ENCODE measurements at places on chromosomes 5 and 9. TPM values are rescaled to one million over a fixed set of nuclear protein-coding genes. Genes with fewer than 3 reads are reported as not detected.

NTNG2 gene
- total RNA-seq, result 2.1 TPM

PCDHB2 gene
- total RNA-seq, result 4.6 TPM

CCDC112 gene
- 7.4 TPM for total RNA-seq

PLAC8L1 gene
- total RNA-seq, result not detected

ANXA2R gene
- 3.1 TPM for total RNA-seq

FOXD1 gene
- 0.77 TPM for total RNA-seq

AHRR gene
- 6.2 TPM for total RNA-seq

DNA sequence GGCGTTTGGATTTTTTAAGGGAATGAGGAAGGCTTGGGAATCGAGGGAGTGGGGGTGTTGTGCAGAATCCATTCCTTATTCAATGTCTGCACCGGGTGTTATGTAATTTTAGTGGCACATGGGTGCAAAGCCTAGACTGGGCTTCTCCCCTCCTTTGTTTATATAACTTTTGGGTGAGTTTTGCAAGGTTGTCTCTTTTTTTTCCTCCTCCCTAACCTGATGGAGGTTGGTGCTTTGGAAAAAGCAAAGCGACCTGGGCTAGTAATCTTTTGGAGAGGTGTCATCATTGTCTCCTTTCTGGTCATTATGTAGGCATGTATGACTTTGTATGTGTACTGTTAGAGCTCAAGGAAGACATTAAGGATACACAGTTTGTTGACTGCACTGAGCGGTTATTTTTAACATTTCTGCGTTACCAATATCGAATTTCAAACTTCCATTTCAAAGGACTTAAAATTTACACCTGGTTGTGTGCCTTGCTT lies 3.1 kb downstream of the SMARCA2 start:
- no peak for DNase-seq
- no peaks in the 10 kb centered on the region for H3K36me3 ChIP-seq
- no peaks in the 10 kb centered on the region for H3K27me3 ChIP-seq
- peak overlapping the region; percentile 94 for H3K4me3 ChIP-seq
- peaks cover 11% of the 10 kb centered on the region for H3K4me1 ChIP-seq

GRCh38 chr5:79984363-79984762 lies 6.7 kb downstream of the MTX3 start:
- H3K27ac ChIP-seq, result no peak overlapping the region
- H3K4me3 ChIP-seq, result no peak overlapping the region
- no peak for DNase-seq
- H3K36me3 ChIP-seq, result peaks cover 3% of the 10 kb centered on the region
- H3K4me1 ChIP-seq, result no peaks in the 10 kb centered on the region
- no peaks in the 10 kb centered on the region for H3K27me3 ChIP-seq

DNA sequence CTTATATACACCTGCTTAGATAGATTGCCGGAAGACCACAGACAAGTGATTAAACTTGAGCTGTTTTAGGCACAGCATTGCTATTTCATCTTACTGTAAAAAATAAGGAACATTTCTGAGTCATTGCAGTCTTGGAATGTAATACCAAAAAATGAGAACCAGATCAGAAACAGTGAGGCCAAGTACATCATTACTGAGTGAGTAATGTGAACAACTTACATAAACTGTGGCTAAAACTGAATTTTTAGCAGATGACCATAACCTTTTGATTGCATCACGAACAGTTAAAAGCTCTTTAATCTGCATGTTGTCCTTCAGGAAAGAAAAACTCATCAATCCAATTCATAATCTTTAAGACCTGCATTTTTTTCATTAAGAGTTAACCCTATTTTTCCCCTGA lies 157.1 kb upstream of the FGF10 start:
- H3K27me3 ChIP-seq, result no peaks in the 10 kb centered on the region
- H3K27ac ChIP-seq, result no peak overlapping the region
- no peaks in the 10 kb centered on the region for H3K36me3 ChIP-seq
- H3K4me1 ChIP-seq, result no peaks in the 10 kb centered on the region

- no peak overlapping the region for H3K27ac ChIP-seq
- DNase-seq, result no peak
- H3K36me3 ChIP-seq, result no peaks in the 10 kb centered on the region
- H3K4me3 ChIP-seq, result no peak overlapping the region
These were observed 170.4 kb downstream of the SYK start for GRCh38 chr9:90972057-90972456.

GRCh38 chr9:137042751-137043727 lies 2.9 kb downstream of the NPDC1 start:
- H3K36me3 ChIP-seq, result peaks cover 11% of the 10 kb centered on the region
- H3K27ac ChIP-seq, result no peak overlapping the region
- H3K27me3 ChIP-seq, result no peaks in the 10 kb centered on the region

GRCh38 chr5:151718153-151718552 lies 31.4 kb upstream of the SPARC start:
- no peak overlapping the region for H3K4me3 ChIP-seq
- H3K27ac ChIP-seq, result peak overlapping the region; percentile 31
- peak; percentile 61 for DNase-seq
- no peaks in the 10 kb centered on the region for H3K27me3 ChIP-seq
- peaks cover 13% of the 10 kb centered on the region for H3K4me1 ChIP-seq

- no peaks in the 10 kb centered on the region for H3K27me3 ChIP-seq
- H3K36me3 ChIP-seq, result no peaks in the 10 kb centered on the region
- no peak overlapping the region for H3K4me3 ChIP-seq
- no peak overlapping the region for H3K27ac ChIP-seq
- DNase-seq, result no peak
These were observed 7.5 kb upstream of the TTC1 start for GRCh38 chr5:160001457-160001856.

DNA sequence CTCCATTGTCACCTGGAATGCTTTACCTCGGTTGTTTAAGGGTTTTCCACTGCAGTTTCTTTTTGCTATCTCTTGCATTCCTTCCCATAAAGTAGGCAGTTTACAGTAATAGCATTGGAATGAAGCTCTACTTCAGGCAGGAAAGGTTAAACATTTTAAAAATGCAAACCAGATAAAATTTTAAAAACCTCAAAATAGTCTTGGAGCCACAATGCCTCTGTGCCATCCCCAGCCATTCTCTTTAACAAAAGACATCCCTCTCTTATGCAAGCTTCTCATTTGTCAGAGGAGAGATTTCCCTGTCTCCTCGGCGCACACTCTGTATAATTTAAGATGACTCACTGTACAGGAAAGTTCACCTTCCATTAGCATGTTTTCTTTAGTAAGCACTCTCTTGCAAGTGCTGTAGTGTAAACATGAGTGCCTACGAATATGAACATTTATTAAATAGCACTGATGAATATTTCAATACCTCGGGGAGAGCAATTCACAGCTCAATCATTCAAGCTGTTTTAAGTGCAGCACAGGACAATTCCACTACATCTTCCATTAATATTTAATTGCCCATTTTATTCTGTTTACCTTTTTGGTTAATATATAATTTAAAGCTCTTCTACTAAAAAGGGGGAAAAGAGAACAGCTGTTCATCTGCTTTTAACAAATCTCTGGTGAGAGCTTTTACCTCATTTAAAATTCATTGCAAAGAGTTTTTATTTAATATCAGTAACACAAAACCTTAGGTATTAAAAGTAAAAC lies 343.6 kb downstream of the SPATA31D1 start:
- peaks cover 6% of the 10 kb centered on the region for H3K4me1 ChIP-seq
- H3K4me3 ChIP-seq, result no peak overlapping the region
- peak; percentile 97 for DNase-seq
- no peak overlapping the region for H3K27ac ChIP-seq

DNA sequence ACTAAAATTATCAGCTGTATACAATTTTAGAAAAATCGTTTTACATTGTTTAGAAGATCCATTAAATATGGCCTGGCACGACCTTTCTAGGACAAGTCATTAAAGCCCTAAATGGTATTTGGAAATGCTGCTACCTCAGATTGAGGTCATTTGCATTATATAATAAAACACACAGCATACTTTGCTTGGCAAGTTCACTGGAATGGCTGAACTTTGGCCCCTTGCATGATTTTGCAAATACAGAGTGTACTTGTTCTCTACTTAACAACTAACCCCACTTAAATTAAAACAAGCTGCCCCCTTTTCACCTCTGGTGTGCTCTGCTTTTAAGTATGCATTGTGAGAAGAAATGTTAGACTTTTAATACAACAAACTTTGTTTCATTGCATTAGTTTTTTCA lies 860.1 kb downstream of the PTPRD start:
- H3K4me1 ChIP-seq, result no peaks in the 10 kb centered on the region
- DNase-seq, result no peak
- H3K36me3 ChIP-seq, result no peaks in the 10 kb centered on the region
- H3K27ac ChIP-seq, result no peak overlapping the region
- H3K4me3 ChIP-seq, result no peak overlapping the region

GRCh38 chr5:179153921-179154345 lies 93.8 kb downstream of the ZNF354C start:
- peaks cover 15% of the 10 kb centered on the region for H3K36me3 ChIP-seq
- no peak for DNase-seq
- no peaks in the 10 kb centered on the region for H3K4me1 ChIP-seq
- H3K4me3 ChIP-seq, result no peak overlapping the region

GRCh38 chr5:124373883-124374282 lies 372.6 kb downstream of the ZNF608 start:
- no peak overlapping the region for H3K4me3 ChIP-seq
- H3K27me3 ChIP-seq, result no peaks in the 10 kb centered on the region
- no peaks in the 10 kb centered on the region for H3K4me1 ChIP-seq

- no peak for DNase-seq
- no peaks in the 10 kb centered on the region for H3K36me3 ChIP-seq
- no peaks in the 10 kb centered on the region for H3K27me3 ChIP-seq
- no peak overlapping the region for H3K27ac ChIP-seq
These were observed 29.9 kb upstream of the FSTL4 start for GRCh38 chr5:133642153-133642722.

DNA sequence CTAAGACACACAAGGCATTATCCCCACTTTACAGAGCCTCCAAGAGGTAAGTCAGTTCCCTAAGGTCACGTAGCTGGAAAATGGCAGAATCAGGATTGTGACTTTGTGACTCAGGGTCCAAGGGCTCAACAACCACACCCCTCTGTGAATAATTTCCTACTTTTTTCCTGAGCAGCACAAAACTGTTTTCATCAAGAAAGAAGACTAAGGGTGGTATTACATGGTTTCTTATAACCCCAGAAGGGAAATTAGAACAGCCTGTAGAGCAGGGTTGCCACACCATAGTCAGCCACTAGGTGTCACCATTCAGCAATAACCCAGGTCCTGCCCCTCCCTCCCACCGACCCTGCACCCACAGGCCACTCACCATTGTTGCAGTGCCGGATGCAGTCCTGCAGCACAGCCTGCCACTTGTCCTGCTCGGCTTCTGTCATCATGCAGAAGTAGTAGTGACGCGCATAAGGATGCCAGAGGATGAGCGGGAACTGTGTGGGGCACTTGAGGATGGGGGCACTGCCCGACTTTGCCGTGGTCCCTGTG lies 72.1 kb downstream of the LRSAM1 start:
- DNase-seq, result peak; percentile 61
- peaks cover 46% of the 10 kb centered on the region for H3K4me1 ChIP-seq
- peaks cover 48% of the 10 kb centered on the region for H3K36me3 ChIP-seq
- no peaks in the 10 kb centered on the region for H3K27me3 ChIP-seq
- H3K4me3 ChIP-seq, result no peak overlapping the region

DNA sequence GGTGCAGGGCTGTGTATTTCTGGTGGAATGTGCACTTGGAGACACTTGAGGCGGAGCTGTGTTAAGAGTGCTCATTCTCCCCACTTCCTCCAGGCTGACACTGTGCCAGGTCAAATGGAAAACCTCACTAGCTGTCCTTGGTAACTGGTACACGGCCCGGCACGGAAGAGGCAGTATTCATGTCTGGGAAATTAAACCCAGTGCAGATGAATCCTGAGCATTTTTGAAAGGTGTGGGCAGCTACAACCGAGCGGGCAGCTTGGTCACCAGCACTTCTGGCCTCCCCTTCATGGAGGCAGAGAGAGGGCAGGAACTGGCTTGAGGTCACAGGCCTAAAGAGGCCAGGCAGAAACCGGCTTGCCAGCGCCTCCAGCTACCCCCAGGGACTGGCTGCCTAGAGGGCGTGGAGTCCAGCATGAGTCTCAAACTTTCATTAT lies 1.6 kb downstream of the CLPTM1L start:
- no peak overlapping the region for H3K4me3 ChIP-seq
- DNase-seq, result no peak
- no peak overlapping the region for H3K27ac ChIP-seq
- peaks cover 18% of the 10 kb centered on the region for H3K36me3 ChIP-seq

- H3K4me1 ChIP-seq, result no peaks in the 10 kb centered on the region
- H3K36me3 ChIP-seq, result no peaks in the 10 kb centered on the region
- no peaks in the 10 kb centered on the region for H3K27me3 ChIP-seq
- no peak for DNase-seq
These were observed 309.4 kb downstream of the DIRAS2 start for GRCh38 chr9:90333226-90333625.

DNA sequence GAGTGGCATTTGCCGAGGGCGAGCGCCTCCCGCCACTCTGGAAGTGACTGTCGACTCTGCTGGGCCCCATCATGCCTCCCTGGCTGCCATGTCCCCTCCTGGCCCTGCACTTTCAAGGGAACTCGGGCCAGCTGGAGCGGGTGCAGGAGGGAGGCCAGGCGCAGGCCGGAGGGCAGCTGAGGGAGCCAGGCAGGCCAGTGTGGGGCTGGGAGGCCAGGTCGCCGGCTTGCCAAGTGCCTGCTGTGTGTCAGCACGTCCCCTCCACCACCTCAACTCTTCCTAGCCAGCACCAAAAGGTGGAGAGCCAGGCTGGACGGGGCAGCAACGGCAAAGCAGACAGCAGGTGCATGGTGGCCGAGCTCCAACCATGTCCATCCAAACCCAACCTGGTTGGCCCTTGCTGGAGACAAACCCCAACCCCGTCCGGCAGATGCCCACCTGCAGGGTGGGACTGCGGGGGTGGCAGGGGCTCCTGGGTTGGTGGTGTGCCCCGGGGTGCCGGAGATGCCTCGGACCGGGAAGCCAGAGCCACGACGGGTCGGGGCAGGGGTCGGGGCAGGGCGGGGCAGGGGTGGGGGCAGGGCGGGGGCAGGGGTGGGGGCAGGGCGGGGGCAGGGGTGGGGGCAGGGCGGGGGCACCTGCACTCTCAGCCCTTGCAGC lies 36.5 kb upstream of the EGFL7 start:
- peaks cover 9% of the 10 kb centered on the region for H3K4me1 ChIP-seq
- H3K27me3 ChIP-seq, result no peaks in the 10 kb centered on the region
- no peak overlapping the region for H3K27ac ChIP-seq
- H3K4me3 ChIP-seq, result no peak overlapping the region

GRCh38 chr5:55364537-55365055 lies 56.8 kb downstream of the MTREX start:
- H3K4me1 ChIP-seq, result no peaks in the 10 kb centered on the region
- no peak for DNase-seq
- H3K27ac ChIP-seq, result no peak overlapping the region
- H3K36me3 ChIP-seq, result no peaks in the 10 kb centered on the region
- no peaks in the 10 kb centered on the region for H3K27me3 ChIP-seq

DNA sequence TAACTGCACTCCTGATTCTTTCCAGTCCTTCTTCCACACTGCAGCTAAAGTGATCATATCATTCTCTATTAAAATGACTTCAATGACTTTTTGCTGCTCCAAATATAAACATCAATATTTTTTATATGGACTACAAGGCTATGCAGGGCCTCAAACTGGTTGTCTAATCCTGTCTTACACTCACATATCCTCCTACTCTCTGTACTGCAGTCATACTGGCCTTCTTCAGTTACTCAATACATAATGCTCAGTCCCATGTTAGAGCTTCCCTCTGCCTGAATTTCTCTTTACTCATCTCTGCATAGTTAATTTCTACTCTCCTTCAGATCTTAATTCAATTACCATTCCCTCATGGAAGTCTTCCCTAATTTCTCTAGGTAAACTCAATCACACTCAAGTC lies 3.4 kb downstream of the MEIKIN start:
- H3K4me1 ChIP-seq, result no peaks in the 10 kb centered on the region
- DNase-seq, result no peak
- no peaks in the 10 kb centered on the region for H3K27me3 ChIP-seq
- H3K27ac ChIP-seq, result no peak overlapping the region
- no peaks in the 10 kb centered on the region for H3K36me3 ChIP-seq

GRCh38 chr9:93155716-93156474 lies 21.8 kb upstream of the NINJ1 start:
- H3K27me3 ChIP-seq, result no peaks in the 10 kb centered on the region
- no peaks in the 10 kb centered on the region for H3K36me3 ChIP-seq
- DNase-seq, result no peak
- no peaks in the 10 kb centered on the region for H3K4me1 ChIP-seq
- H3K4me3 ChIP-seq, result no peak overlapping the region
